Sciatic nerve (tissue), 2 donors: ENCODE measurements at places on chromosomes 12 and 14.

- DNase-seq = no peak
Measured at GRCh38 chr12:132124766-132125425, 19.2 kb downstream of the DDX51 start.

- no peak for DNase-seq
Measured at GRCh38 chr12:52495389-52495788, 2.3 kb upstream of the KRT6A start.

DNA sequence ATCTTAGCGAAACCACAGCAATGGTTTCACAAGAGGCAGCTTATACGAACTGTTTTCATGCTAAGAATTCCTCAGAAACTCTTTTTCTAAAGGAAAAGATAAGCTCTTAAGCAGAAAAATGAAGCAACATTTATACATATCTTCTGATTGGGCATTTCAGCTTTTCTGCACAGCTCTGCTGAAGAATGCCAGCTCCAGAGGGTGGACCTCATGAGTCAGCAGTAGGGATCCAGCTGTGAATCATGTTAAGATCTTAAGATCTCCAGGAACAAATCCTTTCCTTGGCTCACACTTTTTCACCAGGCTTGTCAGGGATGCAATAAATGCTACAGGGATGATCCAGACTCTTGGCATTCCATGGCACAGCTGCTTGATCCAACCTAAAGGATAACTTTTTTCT, 477.1 kb upstream of the CCDC196 start:
- DNase-seq = no peak

GRCh38 chr12:97173688-97174410, 266.8 kb downstream of the NEDD1 start:
- no peak for DNase-seq

DNA sequence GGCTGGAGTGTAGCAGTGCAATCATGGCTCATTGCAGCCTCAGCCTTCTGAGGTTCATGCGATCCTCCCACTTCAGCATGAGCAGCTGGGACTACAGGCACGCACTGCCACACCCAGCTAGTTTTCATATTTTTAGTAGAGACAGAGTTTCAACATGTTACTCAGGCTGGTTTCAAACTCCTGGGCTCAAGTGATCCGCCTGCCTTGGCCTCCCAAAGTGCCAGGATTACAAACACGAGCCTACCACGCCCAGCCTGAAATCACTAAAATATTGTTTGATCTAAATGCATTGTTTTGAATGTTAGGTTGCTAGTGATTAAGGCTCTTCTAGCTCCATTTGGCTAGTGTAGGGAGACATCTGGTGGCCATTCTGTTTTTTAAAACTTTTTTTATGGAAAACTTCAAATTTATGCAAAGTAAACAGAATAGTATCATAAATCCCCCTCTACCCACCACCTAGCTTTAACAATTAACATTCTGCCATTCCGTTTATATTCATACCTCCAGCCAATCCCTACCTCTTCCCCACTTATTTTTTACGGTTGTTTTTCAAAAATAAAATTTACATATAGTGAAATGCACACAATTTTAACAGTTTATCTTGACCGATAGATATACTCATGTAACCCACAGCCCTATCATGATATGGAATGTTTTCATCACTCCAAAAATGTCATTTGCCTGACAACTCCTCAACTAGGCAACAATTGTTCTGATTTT, 37.8 kb downstream of the MYO1H start:
- no peak for DNase-seq

- DNase-seq = no peak
Measured at GRCh38 chr14:68366656-68367055, 426.2 kb downstream of the ZFP36L1 start.

DNA sequence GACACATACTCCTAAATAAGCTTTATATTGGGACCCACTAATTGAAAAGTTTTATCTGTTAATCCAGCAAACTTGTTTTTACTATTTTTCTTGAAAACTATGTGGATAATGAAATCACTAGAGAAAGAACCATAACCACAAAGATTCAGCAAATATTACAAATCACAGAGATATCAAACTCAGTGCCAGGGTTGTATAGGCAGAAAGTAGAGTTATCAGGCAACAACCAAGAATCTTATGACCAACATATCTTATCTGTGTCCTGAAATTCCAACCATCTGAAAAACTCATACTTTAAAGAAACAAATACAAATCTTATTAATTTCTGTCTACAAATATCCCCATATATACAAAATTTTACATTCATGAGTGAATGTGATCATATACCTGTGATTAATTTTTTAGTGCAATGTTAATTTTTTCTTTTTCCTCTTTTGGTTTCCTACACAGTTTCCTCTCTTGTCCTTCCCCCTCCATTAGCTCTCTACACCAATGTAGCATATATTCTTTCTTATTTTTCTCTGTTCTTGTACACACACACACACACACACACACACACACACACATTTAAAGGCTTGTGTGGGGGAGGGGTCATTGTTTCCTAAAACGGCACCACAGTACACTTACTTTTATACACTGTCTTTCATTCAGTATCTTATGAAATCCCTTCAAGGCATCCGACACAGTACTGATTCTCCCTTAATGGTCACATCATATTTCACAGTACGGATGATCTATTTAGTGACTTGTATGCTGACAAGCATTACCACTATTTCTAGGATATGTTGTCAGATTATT, 18.6 kb downstream of the AMN1 start:
- DNase-seq = no peak

- DNase-seq = no peak
Measured at GRCh38 chr12:96155181-96155580, 39.0 kb upstream of the ELK3 start.

DNA sequence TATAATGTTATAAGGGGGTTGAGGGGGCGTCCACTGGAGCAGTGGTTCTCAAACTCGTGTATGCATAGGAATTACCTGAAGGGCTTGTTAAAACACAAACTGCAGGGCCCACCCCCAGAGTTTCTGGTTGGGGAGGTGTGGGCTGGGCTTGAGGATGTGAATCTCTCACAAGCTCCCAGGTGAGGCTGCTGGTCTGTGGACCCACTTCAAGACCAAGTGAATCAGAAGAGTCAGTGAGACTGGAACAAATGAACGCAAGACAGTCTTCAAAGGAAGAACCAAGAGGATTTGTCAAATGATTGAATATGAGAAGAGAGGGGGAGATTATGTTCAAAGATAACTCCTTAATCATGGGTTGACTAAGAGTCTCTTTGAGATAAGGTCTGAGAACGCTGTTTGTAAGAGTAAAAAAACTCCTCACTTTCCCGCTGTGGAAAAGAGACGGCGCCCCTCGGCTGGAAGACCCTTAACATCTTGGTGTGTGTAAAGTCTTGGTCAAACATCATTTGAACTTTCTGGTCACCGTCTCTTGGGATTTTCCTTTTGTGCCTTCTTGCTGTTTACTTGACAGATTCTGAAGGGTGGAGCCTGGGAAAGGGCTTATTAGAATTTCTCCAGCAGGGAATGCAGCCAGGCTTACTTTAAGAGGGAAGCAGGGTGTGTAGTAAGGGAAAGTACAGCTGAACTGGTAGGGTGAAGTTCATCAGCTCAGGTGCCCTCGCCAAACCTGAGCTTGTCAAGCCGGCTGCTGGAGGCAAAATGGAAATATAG, 5.3 kb upstream of the FOXN3 start:
- DNase-seq = no peak

- no peak for DNase-seq
Measured at GRCh38 chr14:94570440-94570839, 9.2 kb downstream of the SERPINA4 start.

- no peak for DNase-seq
Measured at GRCh38 chr14:91078095-91078737, 17.8 kb upstream of the RPS6KA5 start.
